Germinal center (tissue), 1 donor: ENCODE measurements at places on chromosomes 5 and 9.

GRCh38 chr9:8168916-8169438 lies 369.4 kb upstream of the DMAC1 start:
- DNase-seq = no peak

GRCh38 chr5:72205431-72206009 lies 98.2 kb downstream of the MAP1B start:
- no peak for DNase-seq

GRCh38 chr9:69452110-69452782 lies 127.2 kb downstream of the ENTREP1 start:
- DNase-seq = no peak

DNA sequence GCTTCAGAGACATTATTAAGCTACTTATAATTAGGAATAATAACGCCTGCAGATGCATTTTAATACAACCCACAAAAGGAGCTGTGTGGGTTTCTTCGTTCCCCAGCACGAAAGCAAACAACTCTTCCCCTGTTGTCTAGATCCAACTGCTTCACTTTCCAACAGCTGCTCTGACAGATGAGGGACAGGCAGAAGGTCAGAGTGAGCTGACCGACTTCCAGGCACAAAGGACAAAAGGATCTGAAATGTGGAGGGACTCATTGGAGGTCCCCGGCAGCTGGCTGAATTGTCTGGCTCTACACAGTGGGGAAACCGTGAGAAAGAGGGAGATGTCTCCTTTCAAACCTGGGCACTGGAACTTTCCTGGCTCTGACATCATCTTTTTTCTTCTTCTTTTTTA lies 79.1 kb upstream of the ALDH1B1 start:
- no peak for DNase-seq

- DNase-seq = no peak
Observed at GRCh38 chr5:24264547-24264946, 380.2 kb downstream of the CDH10 start.

GRCh38 chr5:146706321-146706972 lies 172.1 kb downstream of the PPP2R2B start:
- no peak for DNase-seq

DNA sequence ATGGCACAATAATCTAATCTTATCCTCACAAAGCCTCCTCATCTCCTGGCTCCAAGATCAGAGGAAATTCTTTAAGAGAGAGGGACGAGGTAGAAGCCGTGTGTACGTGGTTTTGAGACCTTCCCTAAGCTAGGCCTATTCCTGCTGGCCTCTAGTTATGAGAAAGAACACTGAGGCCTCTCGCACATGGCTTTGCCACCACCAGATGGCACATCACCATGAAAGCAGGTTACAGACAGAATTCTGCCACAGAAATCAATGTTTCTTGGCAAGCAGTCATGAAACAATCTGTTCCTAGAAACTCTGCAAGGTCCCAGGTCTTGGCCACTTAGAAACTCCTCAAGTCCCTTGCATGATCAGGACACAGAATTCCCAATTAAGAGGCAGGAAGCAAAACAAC lies 268.2 kb upstream of the TAS2R1 start:
- no peak for DNase-seq

DNA sequence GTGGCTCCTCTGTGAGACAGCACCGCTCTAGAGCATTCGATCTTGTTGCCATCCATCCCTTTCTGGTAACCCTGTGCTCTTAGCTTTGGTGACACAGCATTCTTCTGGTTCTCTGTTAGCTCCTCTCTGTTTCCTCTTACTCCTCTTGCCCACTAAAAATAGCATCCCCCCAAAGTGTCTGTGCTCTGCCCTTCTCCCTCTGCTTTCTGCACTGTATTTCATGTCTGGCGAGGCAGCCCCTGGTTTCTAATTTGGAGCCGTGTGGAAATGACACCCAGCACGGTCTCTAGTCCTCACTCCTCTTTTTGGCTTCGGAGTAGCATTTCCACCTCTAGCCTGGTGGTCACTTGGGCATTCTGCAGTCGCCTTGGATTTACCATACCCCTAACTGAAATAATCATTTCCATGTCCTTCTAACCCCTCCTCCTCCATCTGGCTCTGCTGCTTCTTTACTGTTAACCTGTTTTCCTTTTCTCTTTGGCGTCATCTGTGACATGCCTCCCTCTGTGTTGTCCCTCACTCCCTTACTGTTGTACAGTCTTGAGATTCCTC lies 23.8 kb downstream of the NPR3 start:
- DNase-seq = no peak

- no peak for DNase-seq
Observed at GRCh38 chr9:127196826-127197145, 67.8 kb upstream of the GARNL3 start.

DNA sequence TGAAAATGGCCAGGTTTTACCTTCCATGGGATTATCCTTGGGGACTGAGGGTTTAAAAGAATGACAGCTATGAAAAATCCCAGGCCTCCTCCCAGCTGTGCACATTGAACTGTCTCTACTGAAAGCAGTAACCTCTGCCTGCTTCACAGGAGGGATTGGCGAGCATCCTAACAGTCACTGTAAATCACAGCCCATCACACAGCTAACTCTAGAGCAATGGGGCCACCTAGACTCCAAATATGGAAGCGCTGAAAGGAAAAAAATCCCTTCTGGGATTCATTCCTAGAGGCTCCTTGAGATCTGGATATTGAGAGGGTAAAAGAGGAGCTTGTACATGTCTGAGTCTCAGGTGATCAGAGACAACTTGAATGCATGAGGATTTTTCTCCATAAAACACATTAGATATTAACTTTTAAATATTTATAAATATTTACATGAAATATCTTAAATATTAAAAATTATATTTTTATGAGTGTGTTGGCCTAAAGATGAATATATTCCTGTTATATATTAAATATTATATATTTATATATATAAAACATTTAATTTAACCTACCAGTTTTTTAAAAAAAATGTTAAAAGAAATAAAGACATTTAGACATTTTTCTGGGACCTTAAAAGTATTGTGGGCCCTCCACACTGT lies 133.8 kb upstream of the SLC24A2 start:
- DNase-seq = no peak
